Activated CD4-positive, alpha-beta memory T cell treated with anti-CD3 and anti-CD28 coated beads, Interleukin-2, amount 10 ng/mL, durations not matched to agents 7 days and 5 days (primary cell): ENCODE measurements at places on chromosomes 12 and 14.
A peak's percentile ranks its signal among the peaks of the same experiment; 100 is the strongest.

- DNase-seq = no peak
- H3K4me1 ChIP-seq = no peaks in the 10 kb centered on the region
- no peak overlapping the region for H3K27ac ChIP-seq
- peaks cover 16% of the 10 kb centered on the region for H3K27me3 ChIP-seq
- no peak overlapping the region for H3K4me3 ChIP-seq
These were observed 341.2 kb downstream of the CACNA1C start for GRCh38 chr12:2393996-2394395.

DNA sequence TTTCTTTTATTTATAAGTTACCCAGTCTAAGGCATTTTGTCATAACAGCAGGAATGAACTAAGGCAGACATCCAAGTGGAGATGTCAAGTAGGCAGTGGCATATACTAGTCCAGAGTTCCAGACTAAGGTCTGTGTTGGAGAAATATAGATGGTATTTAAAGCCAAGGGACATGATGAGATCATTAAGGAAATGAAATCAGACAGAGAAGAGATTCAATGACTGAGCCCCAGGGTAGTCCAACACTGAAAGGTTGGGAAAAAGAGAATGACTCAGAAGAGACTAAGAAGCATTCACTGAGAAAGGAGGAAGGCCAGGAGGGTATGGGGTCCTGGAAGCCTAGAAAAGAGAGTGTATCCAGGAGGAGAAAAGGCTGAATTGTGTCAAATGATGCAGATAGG, 442.2 kb upstream of the CCDC196 start:
- H3K36me3 ChIP-seq = no peaks in the 10 kb centered on the region
- no peak for DNase-seq
- no peak overlapping the region for H3K4me3 ChIP-seq
- no peak overlapping the region for H3K27ac ChIP-seq
- peaks cover 8% of the 10 kb centered on the region for H3K27me3 ChIP-seq

DNA sequence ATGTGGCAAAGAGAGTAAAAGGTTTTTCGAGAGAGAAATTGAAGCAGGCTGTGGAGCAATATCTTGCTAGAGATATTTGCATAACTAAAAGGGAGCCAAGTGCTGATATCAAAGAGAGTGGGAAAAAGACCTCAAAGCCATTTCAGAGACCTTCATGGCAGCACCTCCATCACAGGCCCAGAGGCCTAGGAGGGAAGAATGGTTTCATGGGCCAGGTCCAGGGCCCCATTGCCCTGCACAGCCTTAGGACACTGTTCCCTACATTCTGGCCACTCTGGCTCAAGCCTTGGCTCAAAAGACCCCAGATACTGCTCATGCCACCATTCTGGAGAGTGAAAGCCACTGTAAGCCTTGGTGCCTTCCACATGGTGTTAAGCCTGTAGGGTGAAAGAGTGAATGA, 50.0 kb upstream of the LYZ start:
- H3K4me1 ChIP-seq = no peaks in the 10 kb centered on the region
- DNase-seq = no peak
- H3K36me3 ChIP-seq = no peaks in the 10 kb centered on the region
- H3K27ac ChIP-seq = no peak overlapping the region
- no peak overlapping the region for H3K4me3 ChIP-seq

DNA sequence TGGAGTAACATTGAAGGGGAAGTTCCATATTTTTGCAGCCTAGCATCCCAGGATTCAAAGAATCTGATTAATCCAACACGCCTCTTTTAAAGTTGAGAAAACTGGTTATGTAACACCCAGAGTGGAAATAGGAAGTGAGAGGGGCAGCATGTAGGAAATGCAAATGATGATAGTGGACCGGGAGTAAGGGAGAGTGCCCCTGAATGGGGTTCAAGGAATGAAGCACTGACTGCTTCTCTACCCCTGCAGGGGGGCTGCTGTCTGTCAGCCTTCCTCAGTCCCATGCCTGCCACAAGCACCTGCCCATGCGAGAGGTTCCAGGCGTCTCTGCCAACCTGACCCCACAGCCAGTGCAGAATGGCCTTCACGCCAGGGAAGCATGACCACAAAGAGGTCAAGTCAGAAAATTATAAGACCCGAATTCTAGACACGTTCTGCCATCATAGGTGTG, 126.5 kb upstream of the CCND2 start:
- H3K4me1 ChIP-seq = peaks cover 91% of the 10 kb centered on the region
- H3K27ac ChIP-seq = peak overlapping the region; percentile 84
- peak overlapping the region; percentile 52 for H3K4me3 ChIP-seq
- DNase-seq = no peak
- H3K36me3 ChIP-seq = peaks cover 17% of the 10 kb centered on the region
- no peaks in the 10 kb centered on the region for H3K27me3 ChIP-seq

GRCh38 chr12:2409656-2410265, 357.0 kb downstream of the CACNA1C start:
- H3K27me3 ChIP-seq = peaks cover 13% of the 10 kb centered on the region
- no peaks in the 10 kb centered on the region for H3K36me3 ChIP-seq
- DNase-seq = no peak
- no peak overlapping the region for H3K27ac ChIP-seq
- no peak overlapping the region for H3K4me3 ChIP-seq
- no peaks in the 10 kb centered on the region for H3K4me1 ChIP-seq
